ENCODE measurements at places on chromosomes 5 and 9.

DNA sequence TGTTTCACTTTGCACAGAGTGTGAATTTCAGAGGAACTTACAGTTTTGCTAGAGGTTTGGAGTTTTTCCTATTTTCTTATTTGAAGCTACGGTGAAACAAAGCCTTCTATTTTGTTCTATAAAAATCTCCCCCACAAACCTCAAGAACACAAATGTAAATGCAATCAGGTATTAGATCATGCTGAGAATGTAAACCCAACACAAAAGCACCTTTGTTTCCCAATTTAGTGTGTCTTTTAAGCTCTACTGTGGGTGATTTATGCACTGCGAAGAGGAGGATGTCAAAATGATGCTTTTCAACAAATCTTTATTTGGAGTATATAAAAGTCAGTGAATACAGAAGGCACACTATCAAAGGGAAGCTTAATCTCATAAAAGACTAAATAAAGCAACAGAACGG, 4.3 kb upstream of the DRD1 start:
- no peak for DNase-seq

DNA sequence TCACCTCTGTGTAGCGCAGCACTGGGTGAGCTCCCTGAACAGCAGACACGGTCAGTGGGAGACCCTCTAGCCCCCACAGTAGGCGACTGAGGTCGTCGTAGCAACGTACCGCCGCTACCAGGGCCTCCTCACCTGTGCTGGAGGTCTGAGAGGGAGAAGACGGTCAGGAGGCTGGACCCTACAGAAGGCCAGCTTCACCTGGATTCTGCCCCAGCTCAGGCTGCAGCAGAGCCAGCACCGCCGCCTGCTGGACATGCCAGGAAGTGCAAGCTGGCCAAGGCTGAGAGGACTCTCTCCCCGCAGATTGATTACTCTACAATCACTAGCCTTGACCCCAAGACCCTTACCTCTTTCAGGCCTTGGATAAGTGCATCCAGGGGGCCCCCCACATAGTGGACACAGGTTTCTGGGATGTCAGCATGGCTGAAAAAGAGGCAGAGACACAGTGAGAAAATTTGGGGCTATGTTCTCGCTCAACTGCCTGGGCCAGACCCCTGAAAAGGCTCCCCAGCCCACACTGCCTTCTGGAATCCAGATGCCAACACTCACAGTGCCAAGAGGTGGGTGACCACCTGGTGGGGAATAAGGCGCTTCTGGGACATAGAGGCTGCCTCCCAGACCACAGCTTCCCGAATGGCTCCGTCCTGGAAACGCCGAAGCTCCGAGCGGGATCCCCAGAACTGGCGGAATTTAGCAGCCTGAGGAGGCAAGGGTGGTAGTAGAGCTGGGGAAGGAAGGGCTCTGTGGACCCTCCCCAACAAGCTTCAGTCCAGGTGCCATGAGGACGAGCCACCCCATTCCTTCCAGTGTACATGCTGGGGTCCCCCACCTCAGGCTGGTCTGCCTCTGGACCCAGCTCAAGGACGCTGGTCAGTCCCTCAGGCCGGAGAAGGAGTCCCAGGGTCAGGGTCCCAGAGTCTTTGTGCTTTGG, 6.9 kb downstream of the NOL6 start:
- no peak for DNase-seq

GRCh38 chr5:127801751-127802476, 98.7 kb downstream of the CCDC192 start:
- no peak for DNase-seq

- DNase-seq = no peak
Measured at GRCh38 chr9:89137542-89138462, 40.8 kb downstream of the SHC3 start.

- no peak for DNase-seq
Measured at GRCh38 chr5:134547579-134547978, 22.1 kb downstream of the JADE2 start.

DNA sequence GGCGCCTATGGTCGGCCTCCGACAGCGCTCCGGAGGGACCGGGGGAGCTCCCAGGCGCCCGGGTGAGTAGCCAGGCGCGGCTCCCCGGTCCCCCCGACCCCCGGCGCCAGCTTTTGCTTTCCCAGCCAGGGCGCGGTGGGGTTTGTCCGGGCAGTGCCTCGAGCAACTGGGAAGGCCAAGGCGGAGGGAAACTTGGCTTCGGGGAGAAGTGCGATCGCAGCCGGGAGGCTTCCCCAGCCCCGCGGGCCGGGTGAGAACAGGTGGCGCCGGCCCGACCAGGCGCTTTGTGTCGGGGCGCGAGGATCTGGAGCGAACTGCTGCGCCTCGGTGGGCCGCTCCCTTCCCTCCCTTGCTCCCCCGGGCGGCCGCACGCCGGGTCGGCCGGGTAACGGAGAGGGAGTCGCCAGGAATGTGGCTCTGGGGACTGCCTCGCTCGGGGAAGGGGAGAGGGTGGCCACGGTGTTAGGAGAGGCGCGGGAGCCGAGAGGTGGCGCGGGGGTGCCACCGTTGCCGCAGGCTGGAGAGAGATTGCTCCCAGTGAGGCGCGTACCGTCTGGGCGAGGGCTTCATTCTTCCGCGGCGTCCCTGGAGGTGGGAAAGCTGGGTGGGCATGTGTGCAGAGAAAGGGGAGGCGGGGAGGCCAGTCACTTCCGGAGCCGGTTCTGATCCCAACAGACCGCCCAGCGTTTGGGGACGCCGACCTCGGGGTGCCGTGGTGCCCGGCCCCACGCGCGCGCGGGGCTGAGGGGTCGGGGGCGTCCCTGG, 561 bp downstream of the DAPK1 start:
- no peak for DNase-seq

DNA sequence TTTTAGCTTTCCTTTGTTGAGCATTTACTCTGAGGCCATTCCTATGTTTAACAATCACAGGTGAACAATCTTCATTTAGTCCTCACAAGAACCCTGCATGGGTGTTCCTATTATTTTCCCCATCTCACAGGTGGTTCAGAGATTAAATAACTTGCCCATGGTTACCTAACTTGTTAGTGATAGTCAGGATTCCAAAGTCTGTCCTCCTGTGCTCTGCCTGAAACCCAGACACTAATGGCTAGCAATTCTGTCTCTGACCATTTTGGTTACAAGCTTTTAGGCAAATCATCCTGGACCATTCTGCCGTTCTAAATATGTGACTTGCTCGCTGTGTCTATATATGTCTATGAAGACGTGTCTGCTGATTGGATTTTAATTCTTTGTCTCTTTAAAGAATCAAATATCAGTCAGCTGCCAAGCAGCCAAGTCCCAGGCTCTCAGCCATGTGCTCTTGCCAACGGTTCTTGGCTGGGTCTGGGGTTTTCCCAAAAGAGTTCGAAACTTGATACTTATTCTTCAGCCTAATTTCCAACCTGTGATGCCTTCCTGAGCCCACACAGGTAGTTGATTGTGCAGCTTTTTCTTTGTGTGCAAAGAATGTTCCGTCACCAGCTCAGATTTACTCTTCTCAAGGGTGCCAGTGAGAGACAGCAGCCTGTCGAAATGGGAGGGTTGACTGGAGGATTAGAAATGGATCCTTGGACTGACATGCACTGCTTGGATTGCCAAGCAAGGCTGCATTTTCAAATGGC, 121.7 kb downstream of the NREP start:
- DNase-seq = no peak

GRCh38 chr9:38010918-38011704, 57.9 kb downstream of the SHB start:
- DNase-seq = no peak

DNA sequence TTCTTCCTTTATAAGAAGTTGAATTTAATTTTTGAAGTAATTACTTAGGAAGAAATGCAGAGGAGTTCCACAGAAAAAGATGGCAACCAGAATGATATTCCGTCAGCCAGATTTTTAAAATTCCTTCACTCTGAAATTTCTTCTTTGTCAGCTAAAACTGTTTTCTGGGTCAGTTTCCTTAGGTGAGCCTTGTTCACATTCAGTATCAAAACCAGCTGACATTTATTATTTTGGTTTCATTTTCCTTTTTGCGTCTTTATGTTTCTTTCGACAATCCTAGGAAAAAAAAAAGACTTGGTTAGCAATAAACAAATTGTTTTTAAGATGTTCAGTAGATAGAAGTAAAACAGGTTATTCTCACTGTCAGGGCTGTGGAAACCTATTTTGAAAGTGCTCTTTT, 4.1 kb upstream of the IARS1 start:
- DNase-seq = no peak

Measured in NT2/D1 (cell line).